ENCODE measurements at places on chromosomes 7 and 10. TPM values are rescaled to one million over a fixed set of nuclear protein-coding genes. Genes with fewer than 3 reads are reported as not detected.

The MALRD1 gene
- 2.4 TPM for polyA plus RNA-seq

DNA sequence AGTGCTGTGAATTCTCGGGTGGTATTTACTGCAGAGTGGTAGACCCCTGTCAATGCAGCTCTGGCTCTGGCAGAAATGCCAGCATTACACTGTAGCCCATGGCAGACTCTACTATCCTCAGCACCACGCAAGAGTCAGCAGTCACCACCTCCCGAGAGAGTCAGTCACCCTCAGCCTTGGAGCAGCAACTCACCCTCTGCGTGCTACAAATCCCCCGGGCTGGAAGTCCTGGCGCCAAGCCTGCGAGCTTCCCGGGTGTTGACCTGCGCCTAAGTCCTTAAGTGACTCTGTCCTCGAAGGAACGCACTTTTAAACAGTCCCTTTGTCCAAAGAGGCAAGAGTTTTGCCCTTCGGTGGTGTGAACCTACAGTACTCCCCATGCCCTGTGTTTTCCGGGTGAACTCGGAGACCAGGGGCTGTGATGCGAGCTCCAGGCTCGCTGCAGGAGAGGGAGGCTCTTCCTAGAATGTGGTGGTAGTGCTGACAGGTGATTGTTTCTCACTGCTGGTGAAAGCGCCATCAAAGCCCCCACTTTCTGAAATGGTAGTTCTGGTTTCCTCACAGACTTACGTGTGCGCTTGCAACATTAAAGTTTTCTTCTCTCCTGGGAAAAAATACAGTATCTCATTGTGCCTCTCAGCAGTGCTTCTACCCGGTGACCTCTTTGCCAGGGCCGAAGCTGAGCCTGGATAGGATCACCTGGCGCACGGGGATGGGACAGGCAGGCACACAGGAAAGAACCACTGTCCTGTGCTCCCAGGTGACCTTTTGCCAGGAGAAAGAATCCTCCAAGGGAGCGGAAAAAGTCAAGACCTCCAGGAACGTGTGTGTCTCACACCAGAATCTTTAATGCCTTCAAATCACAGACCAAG lies 33.1 kb upstream of the MBL2 start:
- no peak for DNase-seq

The FZD8 gene
- 0.55 TPM for polyA plus RNA-seq

The UBN2 gene
- polyA plus RNA-seq, result 3.3 TPM

- peak; percentile 69 for DNase-seq
These were observed 55.8 kb upstream of the ITGA8 start for GRCh38 chr10:15775513-15775912.

The PAOX gene
- polyA plus RNA-seq, result 3.1 TPM

The NPC1L1 gene
- polyA plus RNA-seq, result 0.42 TPM

The TNKS2 gene
- polyA plus RNA-seq, result 45.5 TPM

The SLC18A3 gene
- not detected for polyA plus RNA-seq

DNA sequence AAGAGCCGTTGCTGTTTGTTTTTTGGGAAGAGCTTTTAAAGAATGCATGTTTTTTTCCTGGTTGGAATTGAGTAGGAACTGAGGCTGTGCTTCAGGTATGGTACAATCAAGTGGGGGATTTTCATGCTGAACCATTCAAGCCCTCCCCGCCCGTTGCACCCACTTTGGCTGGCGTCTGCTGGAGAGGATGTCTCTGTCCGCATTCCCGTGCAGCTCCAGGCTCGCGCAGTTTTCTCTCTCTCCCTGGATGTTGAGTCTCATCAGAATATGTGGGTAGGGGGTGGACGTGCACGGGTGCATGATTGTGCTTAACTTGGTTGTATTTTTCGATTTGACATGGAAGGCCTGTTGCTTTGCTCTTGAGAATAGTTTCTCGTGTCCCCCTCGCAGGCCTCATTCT lies 31.6 kb downstream of the PFKFB3 start:
- DNase-seq, result no peak

DNA sequence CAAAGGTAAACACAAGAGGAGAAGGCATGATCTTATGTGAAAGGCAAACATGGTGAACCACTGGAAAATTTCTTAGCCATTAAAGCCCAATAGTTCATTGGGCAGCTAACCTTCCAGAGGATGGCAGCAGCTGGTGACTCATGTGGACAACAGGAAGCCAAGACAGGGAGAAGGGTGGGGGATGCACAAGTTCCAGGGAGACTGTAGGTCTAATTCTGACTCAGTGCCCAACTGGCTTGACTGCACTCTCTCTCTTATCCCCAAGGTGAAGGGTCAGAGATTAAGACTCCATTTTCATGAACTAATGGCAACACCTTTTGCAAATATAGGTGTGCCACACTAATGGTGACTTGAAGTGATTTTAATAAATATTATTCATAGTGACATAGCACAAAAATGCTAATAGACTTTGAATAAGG lies 47.9 kb upstream of the SLC35B4 start:
- no peak for DNase-seq

GRCh38 chr7:156334636-156335035 lies 305.9 kb upstream of the RNF32 start:
- no peak for DNase-seq

The MXI1 gene
- polyA plus RNA-seq, result 17.3 TPM

The SIRT1 gene
- 12.9 TPM for polyA plus RNA-seq

The ATG9B gene
- 0.06 TPM for polyA plus RNA-seq

DNA sequence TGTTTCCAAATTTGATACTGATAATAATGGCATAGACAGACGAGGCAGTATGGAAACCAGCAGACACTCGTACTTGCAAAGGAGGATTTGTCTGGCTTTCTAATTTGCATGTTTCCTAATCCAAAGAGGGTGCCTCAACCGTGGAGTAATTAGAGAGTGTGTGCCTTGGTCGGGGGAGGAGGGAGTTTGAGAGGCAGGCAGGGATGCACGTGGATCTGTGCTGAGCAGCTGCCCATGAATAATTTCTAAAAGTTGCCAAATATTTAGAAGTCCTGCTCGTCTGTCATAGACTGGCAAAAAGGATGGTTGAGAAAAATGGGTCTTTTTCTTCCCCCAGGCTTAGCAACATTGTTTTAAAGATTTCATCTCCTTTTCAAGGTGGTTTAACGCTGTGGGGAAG lies 69.4 kb downstream of the PTPRE start:
- no peak for DNase-seq

DNA sequence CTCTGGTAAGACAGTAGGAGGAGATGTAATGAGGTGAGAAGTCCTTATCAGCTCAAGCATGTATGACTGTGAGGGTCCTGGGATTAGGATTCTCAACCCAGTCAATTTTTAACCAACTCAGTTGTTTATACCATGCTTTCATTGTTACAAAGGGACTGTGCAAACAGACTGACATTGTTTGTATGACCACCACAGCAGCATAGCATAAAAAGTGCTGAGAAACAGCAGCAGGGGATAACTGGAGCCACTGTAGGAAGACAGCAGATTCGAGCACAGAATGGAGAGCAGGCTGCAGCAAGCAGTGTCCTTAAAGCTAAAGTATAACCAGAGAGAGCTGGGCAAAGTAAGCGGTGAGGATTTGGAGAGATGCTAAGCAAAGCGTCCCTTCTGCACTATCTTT lies 829.5 kb downstream of the REEP3 start:
- no peak for DNase-seq

- no peak for DNase-seq
These were observed 441.3 kb upstream of the MGMT start for GRCh38 chr10:129025787-129026186.

DNA sequence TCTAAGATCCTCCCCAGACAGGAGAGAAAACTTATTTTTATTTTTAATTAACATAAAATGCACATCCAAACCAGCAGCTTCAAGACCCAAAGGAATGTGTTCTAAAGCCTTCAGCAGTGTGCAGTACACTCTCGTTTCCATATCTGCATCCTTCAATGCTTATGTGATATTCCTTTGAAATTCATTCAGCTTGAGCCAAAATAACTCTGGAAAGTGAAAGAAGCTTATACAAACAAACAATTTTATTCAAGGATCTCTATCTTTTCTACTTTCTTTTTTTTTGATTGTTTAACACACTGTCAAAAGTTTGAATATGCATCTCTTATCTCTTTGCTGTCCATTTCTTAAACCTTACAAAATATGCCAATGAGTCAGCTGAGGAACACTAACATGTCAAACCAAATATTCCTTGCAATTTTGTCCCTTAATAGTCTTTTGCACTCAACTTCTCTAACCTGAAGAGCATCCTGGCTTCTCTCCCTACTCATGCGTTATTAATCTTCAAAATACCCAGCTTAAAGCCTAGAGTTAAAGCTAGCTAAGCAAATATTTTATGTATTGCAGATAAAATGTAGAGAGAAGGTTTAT lies 124.3 kb downstream of the THSD7A start:
- DNase-seq, result no peak

The CPVL gene
- polyA plus RNA-seq, result not detected

- no peak for DNase-seq
These were observed 127.8 kb downstream of the TMEM26 start for GRCh38 chr10:61325223-61325960.

GRCh38 chr7:111654343-111654742 lies 92.1 kb upstream of the IMMP2L start:
- no peak for DNase-seq

The ASIC3 gene
- 0.11 TPM for polyA plus RNA-seq

DNA sequence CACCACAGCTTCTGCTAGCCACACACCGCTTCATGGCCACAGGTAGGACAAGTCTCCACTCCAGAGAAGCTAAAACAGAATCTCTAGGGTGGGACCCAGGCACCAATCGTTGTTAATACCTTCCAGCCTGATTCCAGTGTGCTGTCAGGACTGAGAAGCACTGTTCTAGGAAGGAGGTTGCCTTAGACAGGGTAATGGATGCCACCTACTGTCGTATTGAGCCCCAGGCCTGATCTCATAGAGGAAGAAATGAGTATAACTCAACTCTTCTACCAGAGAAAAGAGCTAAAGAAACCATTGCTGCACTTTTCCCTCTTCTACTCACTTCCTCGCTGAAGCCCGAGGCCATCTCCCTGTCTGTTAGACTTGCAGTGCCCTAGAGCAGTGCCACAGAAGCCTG lies 31.8 kb downstream of the CNNM1 start:
- DNase-seq, result no peak

- no peak for DNase-seq
These were observed 21.9 kb upstream of the VSIR start for GRCh38 chr10:71795248-71795647.

DNA sequence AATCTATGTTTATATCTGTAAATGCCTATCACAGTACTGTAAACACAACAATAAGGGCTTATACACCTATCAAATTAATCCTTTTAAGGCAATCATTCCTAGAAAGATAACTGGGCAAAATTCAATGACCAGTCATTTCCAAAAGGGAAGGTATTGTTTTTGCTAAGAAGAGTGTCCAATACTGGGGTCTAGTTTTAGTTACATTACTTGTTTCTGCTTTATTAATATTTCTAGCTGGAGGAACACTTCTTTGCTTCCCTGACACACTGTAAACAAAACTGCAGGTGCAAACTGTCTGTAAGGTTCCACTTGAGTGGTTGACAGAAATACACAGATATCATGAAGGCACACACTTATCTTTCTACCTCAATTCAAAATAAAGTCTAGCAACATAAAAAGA lies 84.2 kb upstream of the FAM133B start:
- DNase-seq, result no peak

DNA sequence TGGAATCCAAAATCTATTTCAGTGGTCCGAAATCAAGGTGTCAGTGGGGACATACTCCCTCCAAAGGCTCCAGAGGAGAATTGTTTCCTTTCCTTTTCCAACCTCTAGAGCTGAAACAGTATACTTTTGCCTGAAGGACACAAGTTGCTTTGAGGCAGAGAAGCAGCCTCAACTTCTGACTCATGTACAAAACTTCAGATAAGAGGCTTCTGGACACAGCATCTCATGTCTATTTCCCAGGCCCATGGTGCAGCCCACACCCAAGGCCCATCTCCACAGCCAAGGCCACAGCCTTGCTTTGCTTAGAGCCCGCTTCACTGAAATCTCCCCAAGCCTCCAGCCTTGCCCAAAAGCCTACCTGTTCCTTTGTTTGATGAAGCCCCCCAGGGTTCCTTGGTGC lies 68.9 kb downstream of the ZNF467 start:
- DNase-seq, result no peak

DNA sequence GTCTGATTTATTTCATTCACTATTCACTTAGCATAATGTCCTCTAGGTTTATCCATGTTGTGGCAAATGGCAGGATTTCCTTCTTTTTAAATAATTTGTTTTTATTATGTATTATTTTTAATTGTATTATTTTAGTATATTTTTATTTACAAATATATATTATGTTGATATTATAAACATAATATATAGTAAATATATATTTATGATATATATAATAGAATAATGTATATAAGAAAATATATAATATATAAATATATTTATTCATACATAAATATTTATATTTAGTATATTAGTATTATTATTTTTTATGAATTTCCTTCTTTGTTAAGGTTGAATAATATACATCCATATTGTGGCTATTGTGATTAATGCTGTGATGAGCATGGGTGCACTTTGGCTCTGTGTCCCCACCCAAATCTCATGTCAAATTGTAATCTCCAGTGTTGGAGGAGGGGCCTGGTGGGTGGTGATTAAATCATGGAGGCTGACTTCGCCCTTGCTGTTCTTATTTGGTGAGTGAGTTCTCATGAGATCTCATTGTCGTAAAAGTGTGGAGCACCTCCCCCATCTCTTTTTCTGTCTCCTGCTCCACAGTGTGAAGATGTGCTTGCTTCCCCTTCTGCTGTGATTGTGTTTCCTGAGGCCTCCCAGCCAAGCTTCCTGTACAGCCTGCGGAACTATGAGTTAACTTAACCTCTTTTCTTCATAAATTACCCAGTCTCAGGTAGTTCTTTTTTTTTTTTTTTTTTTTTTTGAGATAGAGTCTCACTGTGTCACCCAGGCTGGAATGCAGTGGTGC lies 52.3 kb upstream of the CYP2C18 start:
- no peak for DNase-seq

GRCh38 chr10:62851442-62851841 lies 35.3 kb upstream of the EGR2 start:
- DNase-seq, result no peak

The IFIT1B gene
- not detected for polyA plus RNA-seq

The SLC26A5 gene
- not detected for polyA plus RNA-seq

DNA sequence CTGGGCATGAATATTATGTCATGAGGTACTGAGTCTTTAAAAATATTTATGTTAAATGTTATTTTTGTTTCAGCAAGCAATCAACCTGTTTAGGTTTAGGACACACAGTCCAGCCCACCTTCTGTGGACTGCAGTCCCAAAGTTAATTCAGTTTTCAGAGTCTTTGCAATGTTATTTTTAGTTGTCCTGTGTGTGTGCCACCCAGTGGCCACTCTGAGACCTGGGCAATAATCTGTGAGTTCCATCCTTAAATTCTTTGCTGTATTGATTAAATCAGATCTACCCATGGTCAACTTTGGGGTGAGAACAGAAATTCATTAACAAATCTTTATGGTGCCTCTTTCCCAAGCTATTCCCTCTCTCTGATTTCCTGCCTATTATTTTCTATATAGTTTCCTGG lies 415.1 kb downstream of the CCSER2 start:
- DNase-seq, result no peak

GRCh38 chr7:116331020-116331419 lies 120.7 kb downstream of the TES start:
- no peak for DNase-seq

DNA sequence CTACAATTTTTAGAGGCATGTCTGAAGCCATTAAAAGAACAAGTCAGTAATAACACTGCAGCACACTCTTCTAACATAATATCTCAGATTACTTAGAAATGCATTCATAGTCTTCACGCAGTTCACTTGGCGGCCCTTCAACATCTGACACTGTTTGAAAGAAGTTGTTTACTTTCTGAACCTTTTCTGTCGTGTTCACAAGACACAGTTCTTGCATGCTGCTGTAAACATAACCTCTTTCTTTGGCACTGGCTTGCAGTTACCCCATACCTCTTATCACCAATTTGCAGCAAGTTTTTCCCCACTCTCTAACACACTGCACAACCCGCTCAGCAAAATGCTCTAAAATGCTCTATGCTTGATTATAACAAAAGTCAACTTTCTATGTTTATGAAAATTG lies 12.0 kb downstream of the PIP4K2A start:
- no peak for DNase-seq

All from AG04450 (cell line).